ENCODE measurements at places on chromosomes 12 and 14.

DNA sequence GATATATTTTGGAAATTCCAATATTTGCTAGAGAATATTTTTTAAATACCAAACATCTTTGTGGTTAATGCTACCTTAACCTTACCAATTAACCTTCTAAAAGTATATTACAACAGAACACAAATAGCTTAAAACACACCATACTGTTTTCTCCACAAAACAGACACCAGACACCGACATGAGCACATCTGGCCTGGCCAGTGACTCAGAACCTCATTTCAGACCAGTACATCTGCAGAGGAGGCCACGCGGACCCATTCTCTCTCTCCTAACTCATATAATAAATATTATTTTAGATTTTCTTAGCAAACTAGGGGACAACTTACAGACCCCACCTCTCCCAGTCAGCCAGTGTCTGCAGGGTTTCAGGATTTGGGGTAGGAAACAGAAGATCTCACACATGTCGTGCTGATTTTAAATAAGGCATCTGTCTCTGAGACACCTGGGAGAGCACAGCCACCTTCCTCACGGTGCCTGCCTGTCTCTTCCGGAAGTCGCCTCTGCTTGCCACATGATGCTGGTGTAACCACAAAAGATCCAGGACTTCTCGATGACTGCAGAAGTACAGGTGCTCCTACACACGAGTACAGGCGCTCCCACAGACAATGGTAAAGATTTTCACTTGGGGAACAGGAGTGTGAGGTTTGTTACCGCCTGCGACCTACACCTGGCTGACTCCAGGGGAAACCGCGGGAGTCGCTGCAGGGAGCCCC is 9.7 kb upstream of the ANKLE2 start:
- DNase-seq: no peak

DNA sequence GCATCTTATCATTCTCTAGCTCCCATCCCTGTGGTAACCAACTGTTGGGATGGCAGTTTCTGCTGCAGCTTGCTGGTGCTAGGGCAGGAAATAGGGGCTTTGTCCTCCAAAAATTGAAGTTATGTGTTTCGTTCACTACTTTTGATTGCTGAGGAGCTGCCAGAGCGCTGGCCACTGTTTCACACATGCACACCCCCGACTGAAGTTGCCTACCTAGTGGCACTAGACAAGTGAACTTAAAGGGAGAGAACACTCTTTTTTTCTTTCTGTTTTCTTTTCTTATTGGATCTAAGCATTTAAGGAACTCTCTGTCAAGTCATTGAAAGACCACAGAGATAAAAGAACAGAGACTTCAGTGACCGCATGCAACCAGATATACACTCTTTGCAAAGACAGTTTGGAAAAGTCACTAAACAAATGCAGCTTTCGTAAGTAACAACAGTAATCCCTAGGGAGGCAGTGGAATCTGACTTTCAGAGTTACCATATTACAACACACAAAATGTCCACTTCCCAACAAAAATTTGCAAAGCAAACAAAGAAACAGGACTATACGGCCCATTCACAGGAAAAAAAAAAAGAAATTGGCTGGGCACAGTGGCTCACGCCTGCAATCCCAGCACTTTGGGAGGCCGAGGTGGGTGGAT is 12.0 kb downstream of the TFCP2 start:
- peak; percentile 43 for DNase-seq

DNA sequence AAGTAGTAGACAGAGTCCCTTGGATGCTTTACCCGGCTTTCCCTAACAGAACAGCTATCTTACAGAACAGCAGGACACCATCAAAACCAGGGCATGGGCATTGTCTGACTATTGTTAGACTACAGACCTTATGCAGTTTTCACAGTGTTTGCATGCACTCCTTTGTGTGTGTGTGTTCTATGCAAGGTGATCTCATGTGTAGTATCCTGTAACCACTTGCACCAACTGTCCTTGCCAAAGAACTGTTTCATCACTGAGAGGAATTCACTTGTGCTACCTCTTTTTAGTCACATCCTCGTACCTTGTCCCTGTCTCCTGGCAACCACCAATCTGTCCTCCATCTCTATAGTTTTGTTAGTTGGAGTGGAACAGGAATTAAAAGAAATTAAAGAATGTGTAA is 183.6 kb upstream of the PZP start:
- no peak for DNase-seq

- no peak for DNase-seq
These were observed 88.3 kb upstream of the MDM1 start for GRCh38 chr12:68420225-68421010.

DNA sequence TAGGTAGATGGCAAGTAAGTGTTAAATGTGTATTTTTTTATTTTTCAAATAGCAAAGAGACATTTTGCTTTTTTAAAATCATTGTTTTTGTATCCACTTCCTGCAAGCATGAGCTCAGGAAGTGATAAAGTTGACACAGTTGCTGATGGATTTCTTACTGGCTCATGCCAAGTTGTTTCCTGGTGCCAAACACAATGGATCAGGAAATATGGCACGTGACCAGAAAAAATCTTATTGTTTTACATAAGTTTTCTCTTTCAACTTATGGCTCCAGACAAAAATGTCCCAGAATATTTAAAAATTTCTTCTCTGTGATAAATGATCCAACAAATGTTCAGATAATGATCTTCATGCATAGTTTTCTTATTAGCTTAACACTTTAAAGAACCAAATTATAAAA is 1279.1 kb upstream of the FLRT2 start:
- DNase-seq: no peak

DNA sequence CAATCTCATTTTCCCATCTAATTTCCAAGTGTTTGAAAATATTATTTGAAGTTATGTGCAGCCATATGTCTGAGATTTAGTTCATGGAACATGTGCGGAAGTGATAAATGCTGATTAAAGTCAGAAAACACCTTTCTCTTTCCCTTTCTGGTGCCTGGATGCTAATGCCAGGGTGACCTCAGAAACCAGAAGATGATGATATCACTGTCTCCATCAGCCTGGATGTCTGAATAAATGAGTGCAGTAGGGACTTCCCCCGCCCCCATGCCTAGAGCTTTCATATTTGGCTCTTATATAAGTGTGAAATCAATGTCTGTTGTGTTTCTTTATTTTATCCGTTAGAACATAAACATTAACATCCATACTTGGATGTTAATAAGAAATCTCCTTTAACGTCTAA is 261.9 kb upstream of the LRIG3 start:
- no peak for DNase-seq

GRCh38 chr12:27330846-27331245 is 1.8 kb upstream of the BMAL2 start:
- no peak for DNase-seq

DNA sequence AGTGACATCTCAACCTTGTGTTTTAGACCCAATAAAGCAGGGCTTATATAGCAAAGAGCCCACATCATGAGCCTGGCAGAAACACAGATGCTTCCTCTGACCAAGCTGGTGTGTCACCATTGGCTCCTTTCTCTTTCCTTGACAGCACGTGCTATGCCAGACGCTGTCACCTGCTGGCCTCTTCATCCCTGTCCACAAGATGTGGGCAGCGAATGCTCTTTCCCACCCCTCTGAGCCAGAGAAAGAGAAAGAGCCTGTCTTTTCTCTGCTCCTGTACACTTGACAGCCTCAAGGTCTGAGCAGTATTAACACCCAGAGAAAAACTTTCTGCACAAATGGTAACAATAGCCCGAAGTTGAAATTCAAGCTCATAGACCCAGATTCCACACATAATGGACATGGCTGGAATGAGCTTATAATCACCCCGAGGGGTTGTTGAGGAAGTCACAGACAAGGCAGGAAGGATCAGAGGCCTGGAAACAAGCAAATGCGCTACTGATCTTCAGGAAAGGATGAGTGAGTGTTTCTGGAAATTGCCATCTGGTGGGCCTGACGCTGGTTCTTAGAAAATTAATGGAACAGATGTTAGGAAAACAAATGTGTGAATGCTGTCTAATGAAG is 8.9 kb downstream of the TGFB3 start:
- DNase-seq: no peak

Measured in HuH-7 (cell line).